AG04450 (cell line): ENCODE measurements at places on chromosomes 4 and X.

DNA sequence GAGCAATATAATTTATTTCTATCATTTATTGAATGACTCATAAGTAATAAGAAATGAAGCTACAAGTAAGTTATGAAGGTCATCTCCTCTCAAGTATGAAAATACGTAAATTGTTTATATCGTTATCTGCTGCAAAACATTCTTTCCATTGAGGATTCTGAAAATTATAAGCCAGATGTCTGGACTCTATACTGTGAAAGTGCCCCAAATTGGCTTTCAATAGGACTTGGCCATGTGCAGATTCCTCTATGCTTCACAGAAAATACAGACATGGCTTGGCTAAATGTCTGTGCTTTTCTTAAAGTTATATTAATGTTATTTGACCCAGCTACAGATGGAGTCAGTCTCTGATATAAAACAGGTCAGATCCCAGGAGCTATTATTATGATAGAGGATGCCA is 2109.9 kb upstream of the AGA start:
- no peak for DNase-seq

DNA sequence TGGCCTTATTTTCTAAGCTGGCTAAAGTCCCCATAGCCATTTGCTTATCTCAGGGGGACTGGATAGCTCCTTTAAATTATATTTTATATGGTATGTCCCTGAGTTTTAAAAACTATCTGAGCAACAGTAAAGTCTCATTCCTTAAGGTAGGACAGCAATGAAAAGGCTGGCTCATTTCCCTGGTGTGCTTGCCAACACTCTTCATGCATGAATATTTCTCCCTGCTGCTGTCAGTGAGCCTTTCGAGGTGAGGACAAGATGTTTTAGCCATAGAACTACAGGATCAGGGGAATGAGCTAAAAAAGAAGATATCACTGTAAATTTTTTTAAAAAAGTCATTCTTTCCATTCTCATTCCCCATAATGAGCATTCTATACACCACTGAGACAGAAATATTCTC is 427.3 kb upstream of the FAM241A start:
- DNase-seq, result no peak

- DNase-seq, result no peak
These were observed 16.2 kb downstream of the POU4F2 start for GRCh38 chr4:146654687-146655520.

GRCh38 chrX:155048977-155049619 is 21.8 kb downstream of the CMC4 start:
- no peak for DNase-seq

GRCh38 chr4:165308606-165309005 is 18.9 kb upstream of the MSMO1 start:
- DNase-seq, result no peak

GRCh38 chr4:8144359-8144758 is 14.3 kb downstream of the ABLIM2 start:
- DNase-seq, result no peak

GRCh38 chr4:52367282-52367830 is 291.7 kb downstream of the USP46 start:
- DNase-seq, result no peak

GRCh38 chr4:94758141-94758699 is 465 bp downstream of the BMPR1B start:
- DNase-seq, result no peak

DNA sequence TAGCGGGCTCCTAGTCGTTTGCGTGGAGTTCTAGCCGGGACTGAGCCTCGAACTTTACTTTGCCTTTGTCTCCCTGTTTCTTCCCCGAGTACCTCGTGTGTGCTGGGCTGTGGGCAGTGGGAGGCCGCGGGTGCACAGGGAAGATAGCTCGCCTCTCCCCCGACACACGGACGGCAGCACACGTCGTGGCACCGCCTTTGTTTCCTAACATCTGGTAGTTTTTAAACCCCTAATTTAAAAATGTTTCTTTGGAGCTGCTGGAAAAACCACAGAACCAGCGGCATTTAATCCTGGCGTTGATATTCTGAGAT is 866 bp downstream of the RBM46 start:
- DNase-seq, result no peak

DNA sequence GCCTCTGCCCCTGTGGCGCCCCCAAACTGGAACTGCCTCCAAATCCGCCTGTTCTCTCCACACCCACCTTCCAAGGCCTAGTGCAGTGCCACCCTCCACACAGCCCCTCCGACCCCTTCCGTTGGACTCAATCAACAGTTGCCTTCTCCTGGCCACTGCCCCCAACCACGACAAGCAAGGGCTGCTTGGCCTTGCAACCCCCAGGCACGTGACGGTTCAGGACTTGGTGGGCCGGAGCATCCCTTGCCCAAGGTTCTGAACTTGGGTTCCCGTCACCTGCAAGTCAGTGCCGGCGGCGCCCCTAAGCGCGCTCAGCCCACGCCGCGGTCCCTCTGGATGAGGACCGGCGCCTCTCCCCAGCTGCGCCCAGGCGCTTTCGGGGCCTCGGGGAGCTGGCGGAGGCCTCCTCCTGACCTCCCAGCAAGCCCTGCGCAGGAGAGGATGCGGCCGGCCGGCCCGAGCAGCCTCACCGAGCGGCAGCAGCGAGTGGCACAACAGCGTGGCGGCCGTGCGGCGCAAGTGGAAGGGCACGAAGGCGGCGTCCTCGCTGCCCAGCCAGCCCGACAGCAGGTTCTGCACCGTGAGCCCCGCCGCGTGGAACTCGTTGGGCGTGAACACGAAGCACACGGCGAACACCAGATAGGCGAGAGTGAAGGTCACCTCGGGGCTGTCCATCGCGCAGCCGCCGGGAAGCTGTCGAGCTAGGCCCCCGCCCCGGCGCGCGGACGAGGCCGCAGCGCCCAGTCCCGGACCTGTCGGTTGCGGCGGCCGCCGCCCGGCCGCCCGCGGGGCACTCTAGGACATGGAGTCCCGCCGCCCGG is 750 bp downstream of the TMEM129 start:
- no peak for DNase-seq
